HFFc6 (cell line): ENCODE measurements at places on chromosomes 4 and X. TPM values are rescaled to one million over a fixed set of nuclear protein-coding genes. Genes with fewer than 3 reads are reported as not detected.

GRCh38 chrX:124018023-124018422, 56.5 kb downstream of the STAG2 start:
- no peak for DNase-seq

DNA sequence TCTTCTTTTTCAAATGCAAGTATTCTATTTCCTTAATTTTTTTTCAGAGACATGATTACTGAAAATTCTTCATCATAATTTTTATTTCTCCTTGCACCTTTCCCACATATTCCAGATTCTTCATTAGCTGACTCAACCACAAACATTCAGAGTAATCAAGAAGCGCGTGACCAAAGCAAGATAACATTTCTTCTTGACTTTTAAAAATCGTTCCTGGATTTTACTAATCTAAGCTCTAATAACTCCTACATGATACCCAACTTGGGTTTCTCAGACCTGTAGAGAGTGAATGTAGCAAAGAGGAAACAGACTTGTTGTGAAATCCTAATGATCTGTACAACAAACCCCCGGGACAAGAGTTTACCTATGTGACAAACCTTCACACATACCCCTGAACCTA, 615.0 kb downstream of the TMA16 start:
- no peak for DNase-seq

DNA sequence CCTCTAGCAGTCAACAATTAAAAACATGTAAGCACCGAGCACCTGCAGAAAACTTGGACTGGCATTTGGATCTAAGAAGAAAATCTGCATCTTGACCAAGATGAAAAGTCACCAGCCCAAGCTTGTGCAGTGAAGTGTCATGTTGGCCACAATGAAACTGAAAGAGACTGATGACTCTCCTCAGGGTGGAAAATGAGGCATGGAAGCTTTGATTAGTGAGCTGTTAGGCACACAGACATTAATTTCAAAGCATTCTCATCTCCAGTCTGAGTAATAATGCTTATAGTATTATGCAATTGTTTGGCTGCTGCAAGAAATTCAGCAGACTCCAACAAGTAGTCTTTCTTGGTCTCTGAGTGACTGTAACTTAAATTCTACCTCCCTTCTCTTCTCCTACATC, 150.1 kb downstream of the AR start:
- peak; percentile 5 for DNase-seq

DNA sequence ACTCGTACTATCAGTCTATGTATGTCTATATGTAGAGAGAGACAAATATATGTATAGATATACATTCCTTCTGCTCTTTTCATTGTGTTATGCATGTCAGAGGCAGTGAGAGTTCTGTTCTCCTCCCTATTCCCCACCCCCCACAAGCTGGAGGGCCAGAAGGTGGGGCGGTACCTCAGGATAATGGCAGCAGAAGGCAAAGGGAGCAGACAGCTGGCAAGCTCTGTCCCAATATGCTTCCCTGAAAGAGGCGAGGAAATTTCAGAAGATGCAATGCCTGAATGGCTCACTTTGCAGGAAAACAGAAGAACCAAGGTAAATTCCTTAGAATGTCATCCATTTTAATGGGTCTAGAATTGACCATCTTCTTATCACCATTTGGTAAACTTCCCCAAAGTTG, 114.4 kb downstream of the NAA11 start:
- no peak for DNase-seq

GRCh38 chrX:14843666-14844065, 29.2 kb downstream of the FANCB start:
- no peak for DNase-seq

GRCh38 chr4:13783800-13784411, 156.4 kb upstream of the BOD1L1 start:
- no peak for DNase-seq

- DNase-seq: no peak
Measured at GRCh38 chr4:13615161-13615560, 12.4 kb downstream of the BOD1L1 start.

- DNase-seq: no peak
Measured at GRCh38 chrX:100424012-100424411, 13.9 kb upstream of the PCDH19 start.

DNA sequence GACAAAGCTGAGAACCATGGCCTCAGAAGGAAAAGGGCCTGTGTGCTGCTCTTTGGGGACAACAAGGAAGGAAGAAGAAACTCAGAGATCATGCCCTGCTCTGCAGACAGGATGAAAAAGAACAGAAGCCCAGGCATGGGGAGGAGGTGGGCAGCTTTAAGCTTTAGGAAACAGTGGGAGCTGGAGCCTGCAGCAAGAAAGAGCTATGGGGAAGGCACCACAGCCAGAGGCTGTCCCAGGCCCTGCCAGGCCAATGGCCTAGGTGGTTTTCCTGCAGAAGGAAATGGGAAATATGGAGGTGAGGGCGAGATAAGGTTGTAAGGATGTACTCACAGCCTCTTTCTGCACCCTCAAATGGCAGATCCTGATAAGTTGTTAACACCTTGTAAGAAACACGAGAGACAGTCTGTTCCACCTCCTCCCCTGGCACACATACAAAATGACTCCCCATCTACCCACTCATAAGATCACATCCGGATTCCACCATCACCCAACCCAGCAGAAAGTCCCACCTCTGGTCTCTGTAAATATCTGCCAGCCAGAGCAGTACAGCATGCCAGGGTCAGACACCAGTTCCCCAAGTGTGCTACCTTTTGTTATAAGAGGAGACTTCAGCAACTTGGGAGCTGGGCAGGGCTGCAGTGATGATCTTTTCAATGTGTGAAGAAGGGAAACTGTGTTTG, 105.2 kb downstream of the RTL5 start:
- no peak for DNase-seq

GRCh38 chrX:63350941-63351616, at the start of gene SPIN4:
TSS of gene SPIN4 (minus strand) at chrX:63351332. CDS start at chrX:63350819, 513 bp downstream.
- DNase-seq: peak; percentile 71

MAGEA2B gene
- total RNA-seq: not detected in 3 replicates

ARHGEF6 gene
- 2.5 to 5.2 TPM (median 2.6 TPM) in 3 replicates for total RNA-seq

NPY2R gene
- not detected in 3 replicates for total RNA-seq

CYLC1 gene
- total RNA-seq: not detected in 3 replicates

RRAGB gene
- 10.9 and 17.2 TPM in 2 replicates for total RNA-seq

POU4F2 gene
- total RNA-seq: not detected in 3 replicates

PLXNB3 gene
- 14.9 to 37.1 TPM (median 31.6 TPM) in 3 replicates for total RNA-seq
